COR-L47 (cell line): ENCODE measurements at places on chromosomes 3 and 15.

DNA sequence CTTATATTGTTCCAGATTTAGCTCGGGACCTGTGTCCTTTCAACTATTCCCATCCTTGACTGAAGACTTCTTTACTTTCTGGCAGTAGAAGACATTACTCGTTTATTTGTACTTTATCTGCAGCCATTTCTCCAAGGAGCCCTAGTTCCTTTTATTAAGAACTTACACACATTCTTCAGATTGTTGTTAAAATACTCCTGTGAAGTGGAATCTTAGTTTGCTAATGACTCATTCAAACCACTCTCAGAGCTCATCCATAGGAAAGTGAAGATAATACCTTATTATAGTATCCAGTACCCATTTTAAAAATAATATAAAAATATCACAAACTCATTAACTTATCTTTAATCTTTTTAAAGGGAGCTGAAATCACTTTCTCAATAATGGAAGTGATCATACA, 63.5 kb downstream of the C3orf70 start:
- no peak for DNase-seq

DNA sequence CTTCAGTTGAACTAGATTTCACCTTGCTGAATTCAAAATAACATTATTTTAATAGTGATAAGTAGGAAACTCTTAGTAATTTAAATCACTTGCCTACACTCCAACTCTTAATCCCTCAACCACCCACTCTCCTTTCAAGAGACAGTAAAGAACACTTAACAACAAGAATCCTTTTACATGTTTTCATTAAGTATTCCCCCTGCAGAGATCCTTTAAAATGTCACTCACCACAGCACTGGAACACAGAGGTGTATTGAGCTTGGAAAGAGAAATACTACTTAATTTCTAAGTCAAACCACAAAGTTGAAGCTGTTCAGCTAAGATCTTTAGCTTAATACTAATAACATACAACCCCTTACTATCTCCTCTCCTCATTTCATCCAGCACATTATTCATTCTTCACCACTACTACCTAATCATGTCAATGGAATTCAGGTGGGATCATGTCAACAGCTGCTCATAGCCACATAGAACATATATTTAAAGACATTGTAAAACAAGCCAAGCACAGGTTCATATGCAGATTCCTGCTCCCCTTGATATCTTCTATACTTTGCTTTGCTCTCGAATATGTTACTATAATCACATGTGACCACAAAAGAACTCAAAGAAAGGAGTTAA, 40.5 kb downstream of the IMPG2 start:
- no peak for DNase-seq

DNA sequence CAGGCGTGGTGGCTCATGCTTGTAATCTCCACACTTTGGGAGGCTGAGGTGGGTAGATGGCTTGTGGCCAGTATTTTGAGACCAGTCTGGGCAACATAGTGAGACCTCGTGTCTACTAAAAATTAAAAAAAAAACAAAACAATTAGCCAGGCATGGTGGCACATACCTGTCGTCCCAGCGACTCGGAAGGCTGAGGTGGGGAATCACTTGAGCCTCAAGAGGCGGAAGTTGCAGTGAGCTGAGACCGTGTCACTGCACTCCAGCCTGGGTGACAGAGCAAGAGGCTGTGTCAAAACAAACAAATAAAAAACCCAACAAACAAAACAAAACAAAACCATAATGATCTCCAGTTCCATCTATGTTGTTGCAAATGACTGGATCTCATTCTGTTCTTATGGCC, 341.3 kb upstream of the CFAP20DC start:
- DNase-seq, result no peak

DNA sequence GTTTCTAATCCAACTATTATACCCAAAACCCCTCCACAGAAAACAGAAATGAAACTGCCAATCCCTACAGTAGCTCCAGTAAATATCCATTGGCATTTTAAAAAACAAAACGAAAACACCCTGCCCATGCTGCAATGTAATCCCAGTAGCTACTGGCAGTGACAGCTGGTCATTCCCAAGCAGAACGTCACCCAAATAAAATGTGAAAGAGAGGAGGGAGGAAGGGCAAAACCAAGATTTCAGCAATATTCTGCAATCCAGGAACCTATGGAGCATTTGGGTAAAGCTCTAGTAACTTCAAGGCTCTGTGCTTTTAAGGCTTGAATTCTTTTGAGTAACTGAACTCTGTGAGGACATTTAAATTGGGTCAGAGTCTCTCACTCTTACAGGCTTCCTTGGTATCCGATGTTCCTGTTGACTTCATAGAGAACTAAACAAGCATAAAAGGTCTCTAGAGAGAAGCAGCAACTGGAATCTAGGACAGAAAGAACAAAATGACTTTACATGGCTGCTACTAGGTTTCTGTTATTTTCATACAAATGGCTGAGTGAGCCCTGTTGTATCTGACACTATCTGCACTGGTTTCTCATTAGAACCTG, 136.2 kb downstream of the TNIK start:
- no peak for DNase-seq

DNA sequence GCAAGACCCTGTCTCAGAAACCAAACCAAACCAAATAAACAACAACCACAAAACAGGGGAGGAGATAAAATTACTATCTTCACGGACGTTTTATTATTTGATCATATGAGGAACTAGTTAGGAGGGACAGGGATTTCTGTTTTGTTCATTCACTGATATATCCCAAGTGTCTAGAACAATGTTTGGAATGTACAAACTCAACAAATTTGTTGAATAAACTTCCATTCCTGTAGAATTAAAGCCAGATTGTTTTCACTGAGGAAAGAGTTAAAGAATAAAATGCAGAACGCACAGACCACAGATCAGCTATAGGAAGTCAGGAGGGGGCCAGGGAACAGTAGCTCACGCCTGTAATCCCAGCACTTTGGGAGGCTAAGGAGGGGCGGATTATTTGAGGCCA, 6.5 kb upstream of the STRC start:
- DNase-seq, result no peak

DNA sequence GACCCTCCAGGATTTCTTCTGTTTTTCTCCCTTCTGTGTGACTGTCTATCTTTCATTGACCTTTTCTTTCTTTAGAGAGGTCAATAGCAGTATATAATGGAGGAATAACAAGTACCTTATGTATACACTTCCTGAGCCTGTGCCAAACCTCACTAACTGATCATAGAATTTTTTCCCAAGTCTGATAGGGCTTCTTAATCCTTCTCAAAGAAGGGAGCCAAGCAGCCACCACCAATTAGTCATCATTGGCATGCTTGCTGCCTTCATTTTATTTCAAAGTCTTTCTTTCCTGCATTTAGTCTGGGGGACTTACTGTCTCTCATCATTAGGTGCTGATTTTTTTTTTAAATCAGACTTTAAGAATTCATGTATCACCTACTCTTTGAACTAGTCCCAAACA, 327.0 kb downstream of the FEZF2 start:
- no peak for DNase-seq

DNA sequence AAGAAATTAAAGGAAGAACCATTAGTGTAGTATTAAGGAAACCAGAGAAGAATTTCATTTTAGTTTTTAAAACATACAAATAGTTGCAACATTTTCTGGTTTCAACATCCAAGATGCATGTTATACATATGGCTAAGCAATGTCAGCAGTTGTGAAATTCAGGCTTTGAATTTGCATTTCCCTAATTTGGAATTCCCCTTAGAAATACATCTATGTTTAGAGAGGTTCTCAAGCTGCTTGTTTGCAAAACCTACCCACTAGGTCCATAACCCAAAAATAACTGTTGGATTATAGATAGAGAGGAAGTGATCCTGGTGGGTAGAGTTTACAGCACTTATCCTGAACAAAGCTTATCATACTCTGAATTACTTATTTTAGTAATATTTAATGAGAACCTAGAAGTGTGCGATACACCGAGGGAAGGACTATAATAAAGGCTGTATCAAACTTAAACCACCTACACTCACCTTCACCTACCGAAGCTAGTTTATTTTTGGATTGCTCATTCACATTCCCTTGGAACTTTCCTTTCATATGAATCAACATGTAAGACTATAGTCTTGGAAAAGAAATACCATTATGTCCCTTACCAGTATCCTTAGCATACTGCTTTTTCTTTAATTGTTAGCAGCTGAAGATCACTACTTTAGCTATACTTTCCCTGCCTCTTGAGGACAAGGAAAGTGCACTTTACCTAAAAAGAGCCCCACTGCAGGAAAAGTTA, 60.6 kb downstream of the CHAC1 start:
- DNase-seq, result no peak

GRCh38 chr3:131762981-131763564, 260.3 kb upstream of the MRPL3 start:
- DNase-seq, result no peak

DNA sequence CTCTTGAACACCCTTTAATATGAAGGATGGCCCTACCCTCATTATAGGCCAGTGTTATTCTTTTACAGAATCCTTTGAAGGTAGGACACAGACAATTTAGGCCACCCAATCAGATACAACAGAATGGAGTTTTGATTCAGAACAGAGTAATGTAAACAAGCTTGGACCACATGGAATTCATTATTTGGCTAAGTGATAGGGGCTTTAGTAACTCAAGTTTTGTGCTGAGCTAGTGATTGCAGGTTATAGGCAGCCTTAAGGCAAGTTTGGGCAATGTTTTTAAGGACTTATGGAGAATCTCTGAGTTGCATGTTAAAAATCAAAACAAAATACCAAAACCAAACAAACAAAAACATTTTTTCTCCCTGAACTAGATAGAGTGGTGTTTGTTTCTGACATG, 312.1 kb upstream of the ROBO1 start:
- DNase-seq, result no peak

GRCh38 chr3:150975992-150976368, 3.5 kb upstream of the CLRN1 start:
- DNase-seq, result no peak

DNA sequence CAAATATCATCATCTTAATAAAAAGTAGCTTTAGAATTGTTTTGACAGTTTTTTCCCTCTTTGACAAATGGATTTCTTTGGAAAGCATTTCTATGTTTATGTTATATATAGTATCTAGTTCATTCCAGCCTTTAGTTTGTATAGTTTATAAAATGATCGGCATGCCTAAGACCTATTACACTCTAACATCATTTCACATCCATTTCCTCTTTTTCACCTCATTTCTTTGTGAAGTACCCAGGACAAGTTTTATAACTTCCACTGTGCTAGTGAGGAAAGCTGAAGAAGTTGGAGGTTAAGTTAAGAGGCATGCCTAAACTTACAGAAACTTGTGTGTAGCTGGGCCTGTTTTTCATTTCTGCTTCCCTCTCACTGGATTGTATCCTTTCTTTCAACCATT, 178.4 kb downstream of the TP63 start:
- DNase-seq, result no peak

DNA sequence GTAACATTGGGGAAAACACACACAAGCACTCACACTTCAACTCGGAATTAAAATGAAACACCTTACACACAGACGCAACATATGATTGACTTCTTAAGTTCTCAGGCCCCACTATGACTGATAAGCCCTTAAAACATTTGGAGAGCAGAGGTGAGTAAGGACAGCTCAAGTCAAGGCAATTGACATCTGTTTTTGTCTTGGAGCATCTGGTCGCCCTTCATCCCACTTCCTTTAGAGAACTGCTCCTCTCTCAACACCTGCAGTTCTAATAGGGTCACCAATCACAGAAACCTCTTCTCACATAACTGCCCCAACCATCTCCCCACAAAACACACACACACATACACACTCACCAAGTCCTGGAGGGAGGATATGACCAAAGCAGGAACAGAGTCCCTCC, 43.4 kb downstream of the ERC2 start:
- DNase-seq, result no peak

- no peak for DNase-seq
These were observed 66.5 kb downstream of the LEKR1 start for GRCh38 chr3:156892701-156893100.

DNA sequence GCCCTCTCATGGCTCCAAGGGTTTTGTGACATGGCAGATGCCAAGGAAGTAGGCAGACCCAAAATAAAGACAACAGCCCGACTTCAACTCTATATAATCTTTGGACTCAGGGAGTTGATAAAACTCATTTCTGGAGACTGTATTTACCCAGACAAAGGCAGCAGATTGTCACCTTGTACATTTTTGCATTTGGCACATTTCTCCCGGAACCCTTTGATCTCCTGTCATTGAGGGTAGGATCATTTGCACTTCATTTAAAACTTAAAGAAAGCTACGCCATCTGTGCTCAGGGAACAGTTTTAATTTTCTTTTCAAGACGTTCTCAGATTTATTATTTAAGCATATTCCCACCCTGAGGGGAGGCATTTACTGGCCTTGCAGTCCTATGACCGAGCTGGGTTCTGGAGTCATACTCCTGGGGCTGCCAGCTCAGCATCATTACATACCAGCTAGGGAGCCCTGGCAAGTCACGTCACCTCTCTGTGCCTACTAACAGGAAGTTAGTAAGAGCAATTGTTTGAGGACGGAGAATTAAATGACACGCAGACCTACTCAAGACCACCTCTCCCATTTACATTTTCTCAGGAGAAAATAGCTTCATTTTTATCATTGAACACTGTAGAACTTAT, 5.9 kb downstream of the CDCP1 start:
- DNase-seq, result no peak

- DNase-seq, result no peak
These were observed 85.3 kb upstream of the LIMD1 start for GRCh38 chr3:45509038-45509767.

- DNase-seq, result no peak
These were observed 1.2 kb upstream of the SLC22A13 start for GRCh38 chr3:38264353-38264771.

DNA sequence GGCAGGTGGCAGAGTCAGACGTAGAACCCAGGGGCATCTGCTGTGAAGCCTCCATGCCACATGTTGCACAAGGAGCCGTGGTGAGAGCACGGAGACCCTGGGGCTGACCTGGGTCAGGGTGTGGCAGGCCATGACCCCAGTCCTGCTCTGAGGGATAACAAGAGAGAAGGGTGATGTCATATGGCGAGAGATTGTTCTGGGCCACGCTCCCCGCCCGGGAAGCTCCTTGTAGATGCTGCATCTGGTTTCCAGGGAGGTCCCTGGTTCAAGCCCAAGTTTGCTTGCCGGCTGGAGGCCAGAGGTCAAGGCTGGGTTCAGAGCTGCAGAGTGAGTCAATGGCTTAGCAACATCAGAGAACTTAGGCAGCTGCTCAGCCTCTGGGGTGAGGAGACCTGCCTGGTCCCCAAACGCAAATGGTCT, 17.3 kb downstream of the FGD5 start:
- no peak for DNase-seq

DNA sequence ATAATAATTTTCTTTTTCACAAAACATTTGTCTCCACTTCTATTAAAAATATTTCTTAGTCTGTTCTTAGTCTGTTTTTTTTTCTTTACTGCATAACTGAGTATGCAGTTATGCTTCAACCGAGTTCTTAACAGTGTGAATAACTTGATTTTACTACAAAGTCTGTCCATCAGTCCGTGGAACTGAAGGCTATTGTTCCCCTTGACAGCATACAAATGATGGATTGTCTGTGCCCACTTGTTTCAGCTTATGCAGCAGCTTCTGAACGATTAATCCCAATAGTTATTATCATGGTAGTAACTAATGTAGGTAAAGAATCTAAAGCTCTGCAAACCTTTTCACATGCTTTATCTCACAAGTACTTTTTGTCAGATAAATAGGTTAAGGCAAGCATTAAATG, 150.7 kb downstream of the SSR3 start:
- no peak for DNase-seq

- peak; percentile 79 for DNase-seq
These were observed 194.3 kb downstream of the BCHE start for GRCh38 chr3:165642761-165643420.
